ENCODE measurements at places on chromosomes 5 and 9. TPM values are rescaled to one million over a fixed set of nuclear protein-coding genes. Genes with fewer than 3 reads are reported as not detected.
A peak's percentile ranks its signal among the peaks of the same experiment; 100 is the strongest.

The ZDHHC21 gene
- 15.2 TPM for total RNA-seq

GRCh38 chr9:106880081-106880480, 17.1 kb downstream of the ZNF462 start:
- H3K27me3 ChIP-seq = peaks cover 9% of the 10 kb centered on the region
- no peak for DNase-seq
- H3K4me3 ChIP-seq = peak overlapping the region; percentile 52
- no peaks in the 10 kb centered on the region for H3K36me3 ChIP-seq
- H3K27ac ChIP-seq = peak overlapping the region; percentile 98
- H3K4me1 ChIP-seq = peaks cover 69% of the 10 kb centered on the region

GRCh38 chr9:20726144-20726543, 42.1 kb downstream of the FOCAD start:
- peaks cover 1% of the 10 kb centered on the region for H3K27me3 ChIP-seq
- H3K4me1 ChIP-seq = peaks cover 7% of the 10 kb centered on the region
- no peak for DNase-seq
- no peaks in the 10 kb centered on the region for H3K36me3 ChIP-seq

GRCh38 chr5:139364466-139364865, 18.6 kb downstream of the SLC23A1 start:
- no peaks in the 10 kb centered on the region for H3K4me1 ChIP-seq
- DNase-seq = no peak

The SLC46A2 gene
- total RNA-seq = not detected

The TMC1 gene
- total RNA-seq = not detected

DNA sequence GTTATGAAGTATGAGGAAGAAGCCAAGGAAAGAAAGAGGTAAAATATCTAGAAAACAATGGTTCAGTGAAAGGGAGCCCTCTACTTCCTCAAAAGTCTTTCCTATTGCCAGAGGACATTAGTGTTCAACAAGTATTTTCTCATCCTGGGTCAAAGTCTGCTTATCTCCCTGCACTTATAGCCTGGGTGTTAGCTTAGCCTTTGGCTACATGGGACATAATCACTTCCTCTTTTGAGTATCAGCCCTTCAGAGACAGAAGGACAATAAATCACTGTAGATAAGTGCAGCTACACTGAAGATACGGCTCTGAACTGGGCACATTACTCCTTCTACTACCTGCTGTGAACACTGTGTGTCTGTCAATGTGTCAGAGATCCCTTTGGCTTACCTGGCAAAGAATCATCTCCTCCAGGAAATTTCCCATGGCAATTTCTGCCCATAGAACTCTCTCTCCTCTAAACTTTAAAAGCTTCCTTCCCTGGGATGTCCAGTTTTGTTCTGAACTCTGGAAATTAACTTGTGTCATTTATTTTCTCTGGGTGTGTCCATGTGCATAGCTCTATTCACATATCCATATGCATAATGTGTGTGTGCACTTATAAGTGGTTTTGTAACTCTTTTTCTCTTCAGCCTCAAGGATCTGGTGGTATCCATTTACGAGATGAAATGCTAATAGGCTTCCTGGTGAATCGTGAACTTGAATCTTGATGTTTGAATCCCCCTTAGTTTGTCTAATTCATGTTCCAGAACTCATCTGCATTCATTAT, 30.0 kb upstream of the RECK start:
- peaks cover 9% of the 10 kb centered on the region for H3K36me3 ChIP-seq
- DNase-seq = no peak
- H3K27ac ChIP-seq = no peak overlapping the region
- H3K4me3 ChIP-seq = no peak overlapping the region
- H3K4me1 ChIP-seq = no peaks in the 10 kb centered on the region
- H3K27me3 ChIP-seq = peaks cover 5% of the 10 kb centered on the region

Measured in glutamatergic neuron (in vitro differentiated cells).